A549 (cell line): ENCODE measurements at places on chromosomes 13 and 19.

- DNase-seq = no peak
Measured at GRCh38 chr13:106210324-106210723, 325.1 kb downstream of the EFNB2 start.

DNA sequence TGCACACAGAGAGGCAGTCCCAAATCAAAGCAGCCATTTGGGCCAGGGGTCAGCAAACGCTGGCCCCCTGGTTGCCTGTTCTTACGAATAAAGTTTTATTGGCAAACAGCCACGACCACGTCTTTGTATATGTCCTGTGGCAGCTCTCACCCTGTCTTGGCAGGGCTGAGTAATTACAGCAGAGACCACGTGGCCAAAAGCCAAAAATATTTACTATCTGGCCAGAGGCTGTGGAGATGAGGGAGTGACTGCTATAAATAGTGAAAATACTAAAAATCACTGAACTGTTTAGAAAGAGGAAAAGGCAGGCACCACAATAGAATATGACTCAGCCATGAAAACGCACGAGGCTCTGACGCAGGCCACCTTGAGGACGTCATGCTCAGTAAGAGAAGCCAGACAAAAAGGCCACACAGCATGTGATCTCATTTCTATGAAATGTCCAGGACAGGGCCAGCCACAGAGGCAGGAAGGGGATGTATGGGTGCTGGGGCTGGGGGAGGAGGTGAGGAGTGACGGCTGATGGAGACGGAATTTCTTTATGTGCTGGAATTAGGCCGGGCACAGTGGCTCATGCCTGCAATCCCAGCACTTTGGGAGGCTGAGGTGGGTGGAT is 29.4 kb downstream of the SMIM24 start:
- DNase-seq = peak; percentile 98

GRCh38 chr13:80173224-80173623 is 167.7 kb downstream of the SPRY2 start:
- no peak for DNase-seq

GRCh38 chr13:20815464-20815863 is 41.7 kb upstream of the EEF1AKMT1 start:
- no peak for DNase-seq

DNA sequence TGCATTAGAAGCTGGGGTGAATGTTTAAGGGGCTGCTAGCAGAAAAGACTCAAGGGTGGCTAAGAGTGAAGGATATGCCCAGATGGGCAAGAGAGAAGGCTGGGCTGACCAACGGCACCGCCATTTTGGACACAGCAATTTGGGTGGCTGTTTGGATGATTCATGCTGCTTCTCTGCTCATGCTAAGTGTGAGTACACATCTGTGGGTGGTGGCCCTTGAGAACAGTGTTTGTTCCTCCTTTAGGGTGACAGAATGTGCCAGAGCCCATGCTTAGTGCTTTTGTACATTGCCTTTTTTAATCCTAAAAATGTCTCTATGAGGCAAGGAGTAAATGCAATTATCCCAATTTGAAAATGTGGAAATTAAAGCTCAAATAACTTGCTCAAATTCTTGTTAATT is 9.8 kb downstream of the CBY2 start:
- no peak for DNase-seq

DNA sequence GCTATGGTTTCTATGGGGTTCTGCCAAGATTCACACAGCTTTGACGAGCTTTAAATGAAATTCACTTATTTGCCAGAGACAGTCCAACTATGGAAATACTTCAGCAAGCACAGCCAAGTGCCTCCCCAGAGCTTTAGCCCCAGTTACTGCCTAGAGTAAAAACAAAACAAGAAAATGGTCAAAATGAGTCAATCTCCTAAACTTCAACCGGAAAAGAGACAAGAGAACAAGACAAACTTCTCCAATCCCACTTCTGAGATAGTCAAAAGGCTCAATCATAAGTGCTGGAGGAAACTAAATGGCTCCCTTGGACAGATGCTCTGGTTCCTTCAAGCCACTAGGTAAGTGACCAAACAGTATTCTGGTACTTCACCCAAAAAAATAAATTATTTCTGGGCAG is 65.8 kb downstream of the KATNAL1 start:
- DNase-seq = no peak
